Stimulated activated CD8-positive, alpha-beta memory T cell treated with anti-CD3 and anti-CD28 coated beads, Interleukin-2, amount 100 ng/mL, for 1 hour (primary cell): ENCODE measurements at places on chromosomes 3 and 15.

- DNase-seq, result no peak
Measured at GRCh38 chr3:72210261-72210660, 425.3 kb upstream of the PROK2 start.

DNA sequence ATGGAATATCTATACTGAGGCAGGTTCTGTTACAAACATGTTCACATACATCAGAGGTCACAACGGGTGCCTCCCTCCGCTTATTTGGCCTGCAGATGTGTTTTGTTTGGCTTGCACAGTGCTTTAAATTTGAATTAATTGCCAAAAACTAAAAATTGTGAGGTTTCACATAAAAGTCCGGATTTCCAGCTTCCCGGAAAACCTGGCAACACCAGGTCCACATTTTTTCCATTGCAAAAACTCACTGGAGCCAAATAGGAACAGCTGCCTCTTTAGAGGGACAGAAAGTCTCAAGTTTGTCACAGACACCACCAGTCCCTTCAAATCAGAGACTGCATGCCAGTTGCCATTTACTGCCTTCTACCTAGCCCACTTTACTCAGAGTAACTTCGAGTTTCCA lies 205.9 kb upstream of the MDFIC2 start:
- no peak for DNase-seq

- DNase-seq, result no peak
Measured at GRCh38 chr3:105793040-105793439, 75.8 kb downstream of the CBLB start.

DNA sequence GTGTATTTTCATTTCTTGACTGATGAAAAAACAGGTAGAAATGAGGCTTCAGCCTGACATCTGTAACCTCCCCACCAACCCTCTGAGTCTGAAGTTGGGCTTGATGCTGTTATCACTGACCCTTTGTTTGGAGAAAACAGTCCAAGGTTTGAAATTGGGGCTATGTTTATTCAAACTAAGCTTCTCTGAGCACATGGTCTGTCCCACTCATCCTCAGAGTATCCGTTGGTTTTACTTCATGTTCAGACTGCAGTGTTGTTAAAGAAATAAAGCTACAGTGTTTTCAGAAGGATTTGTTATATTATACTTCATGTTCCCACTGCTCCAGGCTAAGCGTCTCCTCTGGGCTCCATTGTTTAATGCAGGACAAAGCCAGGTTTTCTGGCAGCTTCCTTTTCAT lies 6.0 kb downstream of the MAPKBP1 start:
- no peak for DNase-seq

GRCh38 chr3:140403079-140403478 lies 274.8 kb upstream of the TRIM42 start:
- no peak for DNase-seq
